Fibroblast of upper back skin (primary cell): ENCODE measurements at places on chromosomes 12 and 14.
A peak's percentile ranks its signal among the peaks of the same experiment; 100 is the strongest.

DNA sequence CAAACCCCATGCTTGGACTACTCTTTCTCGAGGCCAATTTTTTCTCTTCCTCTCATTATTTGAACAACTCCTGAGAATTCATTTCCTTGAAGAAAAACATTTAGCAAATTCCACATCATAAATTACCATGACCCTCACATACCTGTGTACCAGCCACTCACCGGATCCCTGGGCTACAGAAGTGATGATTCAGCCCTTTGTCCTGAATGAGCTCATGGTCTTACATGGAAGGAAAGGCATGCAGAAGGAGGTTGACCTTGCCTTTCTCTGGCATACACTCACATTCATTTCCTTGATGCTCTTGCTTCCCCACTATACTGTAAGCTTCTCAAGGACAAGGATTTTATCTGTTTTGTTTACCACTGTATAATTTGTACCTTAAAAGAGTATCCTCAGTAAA is 191.5 kb downstream of the SLC5A8 start:
- DNase-seq = peak; percentile 84

DNA sequence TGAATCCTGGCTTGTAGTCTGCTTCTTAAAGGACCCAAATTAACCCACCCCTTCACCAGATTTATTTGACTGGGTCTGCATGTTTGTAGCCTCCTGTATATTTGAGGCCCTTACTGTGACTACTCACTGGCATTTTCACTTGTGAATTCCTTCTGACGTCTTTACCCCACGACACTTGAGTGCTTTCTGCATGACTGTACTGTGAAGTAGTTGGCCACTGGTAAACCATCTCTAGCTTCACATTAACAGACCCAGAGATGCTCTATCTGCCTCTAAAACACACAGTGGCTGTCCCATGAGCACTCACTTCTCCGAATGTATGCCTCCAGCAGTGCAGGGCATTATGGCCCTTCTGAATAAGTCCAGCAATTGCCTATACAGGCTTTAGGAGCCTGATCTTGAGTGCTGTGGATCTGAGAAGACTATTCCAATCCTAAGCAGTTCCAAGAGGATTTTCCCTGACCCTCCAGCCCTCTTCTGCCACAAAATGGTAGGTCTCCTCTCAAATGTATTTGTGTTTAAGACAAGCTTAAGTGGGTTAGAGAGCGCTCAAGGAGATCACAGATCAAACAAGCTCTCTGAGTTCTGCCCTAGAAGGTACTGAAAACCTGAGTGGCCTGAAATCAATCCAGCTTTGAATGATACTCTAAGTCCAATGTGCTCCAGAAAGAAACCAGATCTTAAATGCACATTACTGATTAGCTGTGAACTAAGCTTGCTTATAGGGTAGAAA is 534.7 kb downstream of the RPS29 start:
- DNase-seq = peak; percentile 74

- no peak for DNase-seq
These were observed 144.7 kb upstream of the RFLNA start for GRCh38 chr12:124150168-124150567.

DNA sequence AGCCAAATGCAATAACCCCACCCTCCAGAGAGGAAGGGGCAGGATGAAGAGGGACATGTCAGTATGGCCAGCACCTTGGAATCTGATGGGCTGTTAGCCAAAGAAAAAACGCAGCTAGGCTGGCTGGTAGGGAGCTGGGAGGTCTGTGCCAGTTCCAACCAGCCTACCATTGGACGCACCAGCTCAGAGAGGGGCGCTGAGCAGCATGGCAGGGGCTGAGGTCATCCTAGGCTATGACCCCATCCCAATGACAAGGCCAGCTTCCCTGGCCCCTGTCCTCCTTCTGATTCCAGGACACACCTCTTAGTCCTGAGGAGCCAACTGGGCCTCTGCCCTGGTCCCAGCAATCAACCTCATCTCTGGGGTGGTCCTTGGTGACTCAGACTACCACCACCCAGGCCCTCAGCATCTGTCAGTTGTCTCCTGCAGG is 12.2 kb downstream of the ACTN1 start:
- no peak for DNase-seq

DNA sequence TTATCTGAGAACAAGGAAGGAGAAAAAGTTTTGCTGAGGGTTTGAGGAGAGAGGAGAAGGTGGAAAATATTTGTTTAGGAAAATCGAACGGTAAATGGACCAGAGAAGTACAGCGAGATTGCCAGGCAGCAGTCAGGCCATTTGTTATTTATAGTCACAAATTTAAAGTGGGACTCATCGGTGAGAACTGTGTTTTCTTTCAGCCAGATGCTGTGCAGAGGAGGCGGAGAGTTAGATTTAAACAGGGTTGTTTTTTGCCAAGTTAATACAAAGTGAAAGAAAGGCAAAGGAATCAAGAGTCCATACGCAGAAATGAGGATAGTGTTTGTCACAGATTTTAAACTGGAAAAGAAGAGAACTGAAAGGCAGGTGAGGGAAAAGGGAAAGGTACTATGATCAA is 200.6 kb upstream of the CNOT2 start:
- DNase-seq = peak; percentile 5

DNA sequence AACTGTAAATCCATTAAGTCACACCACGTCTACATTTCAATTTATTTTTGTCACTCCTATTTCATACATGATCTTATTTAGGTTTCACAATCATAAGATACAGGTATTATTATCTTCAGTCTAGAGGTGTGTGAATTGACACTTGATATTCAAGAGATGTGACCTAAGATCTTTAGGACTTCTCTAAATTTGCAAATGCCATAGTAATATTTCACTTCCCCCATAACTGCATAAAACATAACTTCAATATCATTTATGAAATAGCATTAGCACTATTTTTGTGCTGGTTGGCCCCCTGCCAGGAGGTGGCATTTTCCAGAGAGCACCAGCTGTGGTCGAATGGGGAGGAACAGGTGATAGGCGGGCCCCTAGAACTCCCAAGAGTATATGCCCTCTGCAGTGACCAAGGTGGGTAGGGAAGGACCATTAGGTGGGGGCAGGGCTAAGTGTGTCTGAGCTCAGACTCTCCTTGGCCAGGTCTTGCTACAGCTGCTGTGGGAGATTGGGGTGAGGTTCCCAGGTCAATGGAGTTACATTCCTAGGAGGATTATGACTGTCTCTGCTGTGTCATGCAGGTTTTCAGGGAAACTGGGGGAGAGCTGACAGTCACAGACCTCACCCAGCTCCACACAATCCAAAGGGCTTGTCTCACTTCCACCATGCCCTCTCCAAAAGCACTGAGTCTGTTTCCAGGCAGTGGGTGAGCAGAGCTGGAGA is 49.2 kb upstream of the ERGIC2 start:
- DNase-seq = no peak

- peak; percentile 17 for DNase-seq
These were observed 33.9 kb downstream of the CEP290 start for GRCh38 chr12:88108021-88108420.

- DNase-seq = peak; percentile 19
These were observed 243.1 kb downstream of the ERC1 start for GRCh38 chr12:1234073-1234472.

GRCh38 chr12:82673698-82674097 is 13.0 kb upstream of the TMTC2 start:
- no peak for DNase-seq

GRCh38 chr12:104623883-104624282 is 167.1 kb downstream of the CHST11 start:
- no peak for DNase-seq

- no peak for DNase-seq
These were observed 71.1 kb upstream of the SOX5 start for GRCh38 chr12:24020397-24021163.

- DNase-seq = no peak
These were observed 104.0 kb upstream of the PWP1 start for GRCh38 chr12:107581619-107582015.
